Dermis blood vessel endothelial cell (primary cell): ENCODE measurements at places on chromosomes 4 and X. TPM values are rescaled to one million over a fixed set of nuclear protein-coding genes. Genes with fewer than 3 reads are reported as not detected.

DNA sequence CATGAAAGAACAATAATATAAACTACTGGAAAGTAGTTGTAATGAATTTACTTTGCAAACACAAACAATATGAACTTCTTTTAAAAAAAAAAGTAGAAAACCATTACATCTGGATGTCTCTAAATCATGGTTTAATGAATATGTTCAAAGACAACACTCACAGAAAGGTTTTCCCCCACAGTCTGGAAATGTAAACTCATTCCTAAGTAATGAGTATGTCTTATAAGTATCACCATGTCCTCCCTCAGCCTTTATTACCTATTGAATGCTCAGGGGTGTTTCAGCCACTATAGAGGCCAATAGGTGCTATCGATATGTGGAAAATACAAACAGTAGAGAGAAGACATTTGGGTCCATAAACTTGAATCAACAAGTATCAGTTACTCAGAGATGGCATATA, 186.7 kb downstream of the PALLD start:
- no peak for DNase-seq

DNA sequence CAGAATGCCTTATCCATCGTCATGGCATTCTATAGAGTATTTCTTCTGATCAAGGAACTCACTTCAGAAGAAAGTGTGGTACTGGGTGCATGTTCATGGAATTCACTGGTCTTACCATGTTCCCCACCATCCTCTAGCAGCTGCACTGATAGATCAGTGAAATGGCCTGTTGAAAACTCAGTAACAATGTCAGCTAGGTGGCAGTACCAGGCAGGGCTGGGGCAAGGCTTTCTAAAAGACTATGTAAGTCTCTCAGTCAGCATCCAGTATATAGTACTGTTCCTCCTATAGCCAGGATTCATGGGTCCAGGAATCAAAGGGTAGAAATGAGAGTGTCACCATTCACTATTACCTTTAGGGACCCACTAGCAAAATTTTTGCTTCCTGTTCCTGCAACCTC, 15.8 kb upstream of the LDB2 start:
- DNase-seq = peak; percentile 67

- DNase-seq = peak; percentile 74
Observed at GRCh38 chr4:1356181-1356998, 9.4 kb downstream of the UVSSA start.

- no peak for DNase-seq
Observed at GRCh38 chr4:3407930-3408792, 33.6 kb upstream of the HGFAC start.

- no peak for DNase-seq
Observed at GRCh38 chr4:162360369-162361149, 196.8 kb upstream of the FSTL5 start.

GRCh38 chr4:91838181-91838861, 465.4 kb upstream of the GRID2 start:
- DNase-seq = no peak

DNA sequence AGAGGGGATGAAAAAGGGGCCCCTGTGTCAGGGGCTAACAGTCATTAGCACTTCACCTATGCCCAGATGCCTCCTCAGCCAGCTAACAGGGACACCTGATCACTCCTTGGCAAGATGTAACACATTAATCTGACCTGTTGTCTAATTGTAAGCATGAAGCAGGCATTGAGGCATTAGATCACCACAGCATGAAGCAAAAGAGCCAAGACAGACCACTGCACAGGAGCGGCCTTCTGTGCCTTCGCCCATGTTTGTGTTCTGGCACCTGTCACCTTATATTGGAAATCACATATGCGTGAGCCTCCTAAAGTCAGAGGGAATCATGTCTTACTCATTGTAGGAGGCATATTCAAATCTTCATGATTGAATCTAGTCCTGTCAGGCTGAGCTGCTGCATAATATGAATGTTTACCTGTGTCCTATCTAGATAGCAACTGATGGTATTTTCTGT, 48.4 kb downstream of the PTTG2 start:
- DNase-seq = no peak

- DNase-seq = peak; percentile 40
Observed at GRCh38 chrX:12975991-12976558, 1.2 kb downstream of the TMSB4X start.

- no peak for DNase-seq
Observed at GRCh38 chr4:141575884-141576283, 60.5 kb upstream of the IL15 start.

- no peak for DNase-seq
Observed at GRCh38 chrX:98795636-98796035, 1614.4 kb downstream of the PCDH19 start.

DNA sequence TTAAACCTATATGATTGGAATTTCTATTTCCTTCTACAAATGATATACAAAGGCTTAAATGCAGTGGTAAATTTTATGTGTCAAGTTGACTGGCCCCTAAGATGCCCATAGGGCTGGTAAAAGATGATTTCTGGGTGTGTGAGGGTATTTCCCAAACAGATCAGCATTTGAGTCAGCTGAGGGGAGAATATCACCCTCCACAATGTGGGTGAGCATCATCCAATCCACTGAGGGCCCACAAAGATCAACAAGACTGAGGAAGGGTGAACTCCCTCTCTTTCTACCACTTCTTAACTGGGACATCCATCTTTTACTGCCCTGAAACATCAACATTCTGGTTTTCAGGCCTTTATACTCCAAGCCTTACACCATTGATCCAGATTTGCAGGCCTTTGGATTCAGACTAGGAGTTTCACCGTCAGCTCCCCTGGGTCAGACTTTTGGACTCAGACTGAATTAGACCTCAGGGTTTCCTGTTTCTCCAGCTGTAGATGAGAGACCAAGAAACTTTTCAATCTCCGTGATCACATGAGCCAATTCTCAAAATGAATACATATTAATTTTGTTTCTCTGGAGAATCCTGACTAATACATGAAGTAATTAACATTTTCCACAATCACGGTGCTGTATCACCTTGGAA, 1020.7 kb upstream of the SLIT2 start:
- no peak for DNase-seq

- DNase-seq = no peak
Observed at GRCh38 chr4:47427935-47428334, 35.6 kb downstream of the COMMD8 start.

DNA sequence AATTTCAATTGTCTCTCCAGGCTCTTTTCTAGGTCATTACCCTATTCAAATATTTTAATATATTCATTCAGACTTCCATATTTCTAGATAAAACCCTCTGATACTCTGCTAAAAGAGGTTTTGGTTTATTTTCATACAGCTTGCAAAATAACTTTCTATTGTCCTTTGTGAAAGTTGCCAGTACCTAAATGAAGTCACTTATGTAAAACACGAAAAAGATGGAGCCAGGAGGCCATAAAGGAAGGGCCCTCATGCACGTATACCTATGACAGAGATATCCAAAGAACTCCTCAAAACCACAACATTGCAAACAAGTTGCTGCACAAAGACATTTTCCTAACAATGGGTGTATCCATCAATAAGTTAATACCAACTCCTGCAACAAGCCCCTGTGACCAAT, 25.7 kb upstream of the ELOVL6 start:
- DNase-seq = no peak

DNA sequence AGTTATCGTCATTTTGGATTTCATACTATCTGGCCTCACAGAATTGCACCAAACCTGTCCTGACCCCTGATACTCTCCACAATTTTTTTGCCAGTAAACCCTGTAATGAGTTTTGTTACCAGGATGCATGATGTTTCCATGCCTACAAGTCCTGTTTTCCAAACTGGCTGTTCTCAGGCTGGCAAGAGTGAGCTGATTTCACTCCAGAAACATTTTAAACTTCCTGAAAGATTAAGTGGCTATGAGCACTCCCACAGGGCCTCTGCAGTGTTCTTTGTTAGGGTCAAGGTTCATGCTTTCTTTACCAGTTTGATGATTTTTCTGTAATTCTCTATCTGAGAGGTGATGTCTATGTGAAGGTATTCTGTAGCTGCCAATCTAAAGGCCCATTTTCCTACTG, 31.7 kb upstream of the PDLIM3 start:
- peak; percentile 95 for DNase-seq

GRCh38 chrX:96682516-96682915, 2.1 kb upstream of the DIAPH2 start:
- DNase-seq = no peak

GRCh38 chr4:151429957-151430570, 21.1 kb downstream of the FHIP1A start:
- DNase-seq = no peak

- peak; percentile 79 for DNase-seq
Observed at GRCh38 chr4:155953151-155954117, at the start of gene CTSO. Gene CTSO (minus strand): TSS chr4:155953866. CDS start chr4:155953847, 19 bp downstream.

DNA sequence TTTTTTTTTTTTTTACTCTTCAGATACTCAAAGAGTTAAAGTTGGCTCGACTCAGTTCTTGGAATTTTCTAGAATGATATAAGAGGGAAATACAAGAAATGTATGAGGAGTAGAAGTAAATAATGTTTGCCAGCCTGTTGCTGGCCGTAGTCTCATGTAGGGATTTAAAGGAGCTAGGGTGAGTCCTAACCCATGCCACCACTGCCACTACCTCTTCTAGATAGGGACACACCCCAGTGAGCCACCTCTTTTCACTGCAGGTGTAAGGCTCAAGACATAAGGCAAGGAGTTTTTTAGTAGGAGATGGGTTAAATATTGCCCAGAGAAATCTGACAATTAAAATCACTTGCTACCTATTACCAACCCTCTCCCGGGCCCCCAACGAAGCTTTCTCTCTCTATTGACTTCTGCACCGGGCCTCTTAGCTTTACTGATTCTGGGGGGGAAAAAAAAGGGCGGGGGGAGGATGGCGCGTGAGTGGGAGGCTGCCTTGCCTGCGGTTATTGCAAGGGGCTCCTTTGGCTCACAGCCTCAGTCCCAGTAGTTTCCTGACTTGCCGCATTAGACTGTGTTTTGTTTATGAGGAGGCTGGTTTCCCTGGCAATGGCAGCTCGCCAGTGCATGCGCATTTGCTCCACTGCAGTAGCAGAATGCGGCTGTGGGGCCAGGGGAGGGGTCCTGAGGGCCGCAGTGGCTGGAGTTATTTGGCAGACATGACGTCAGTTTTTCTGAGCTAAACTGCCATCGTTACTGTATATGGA, 3.0 kb downstream of the LINC00632 start:
- no peak for DNase-seq

- no peak for DNase-seq
Observed at GRCh38 chr4:151895671-151896070, 134.9 kb upstream of the GATB start.

GRCh38 chrX:69741721-69742120, 125.8 kb downstream of the EDA start:
- DNase-seq = no peak

- no peak for DNase-seq
Observed at GRCh38 chr4:143282211-143282707, 54.4 kb upstream of the GAB1 start.

DNA sequence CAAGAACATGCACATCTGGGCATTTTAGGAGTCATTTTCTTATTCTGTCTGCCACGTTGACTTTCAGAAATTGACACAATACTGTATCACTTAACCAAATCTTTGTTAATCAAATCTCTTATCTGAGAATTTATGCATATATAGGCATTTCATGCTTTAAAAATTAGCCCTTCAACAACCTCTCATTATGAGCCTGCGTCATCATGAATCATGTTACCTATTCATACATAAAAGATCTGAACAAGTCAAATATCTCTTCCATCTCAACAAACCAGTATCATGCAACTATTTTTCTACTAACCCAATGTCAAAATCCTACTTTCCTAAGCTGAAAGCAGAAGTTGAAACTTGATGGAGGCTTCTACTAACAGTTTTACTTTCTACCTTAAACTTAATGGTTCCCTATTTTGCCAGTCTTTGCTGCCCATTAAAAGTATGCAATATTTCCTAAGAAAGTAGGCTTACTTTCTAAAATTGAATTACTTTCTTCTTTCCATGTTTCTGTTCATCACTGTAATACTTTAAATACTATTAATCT, 1.8 kb downstream of the ADAM29 start:
- no peak for DNase-seq

DNA sequence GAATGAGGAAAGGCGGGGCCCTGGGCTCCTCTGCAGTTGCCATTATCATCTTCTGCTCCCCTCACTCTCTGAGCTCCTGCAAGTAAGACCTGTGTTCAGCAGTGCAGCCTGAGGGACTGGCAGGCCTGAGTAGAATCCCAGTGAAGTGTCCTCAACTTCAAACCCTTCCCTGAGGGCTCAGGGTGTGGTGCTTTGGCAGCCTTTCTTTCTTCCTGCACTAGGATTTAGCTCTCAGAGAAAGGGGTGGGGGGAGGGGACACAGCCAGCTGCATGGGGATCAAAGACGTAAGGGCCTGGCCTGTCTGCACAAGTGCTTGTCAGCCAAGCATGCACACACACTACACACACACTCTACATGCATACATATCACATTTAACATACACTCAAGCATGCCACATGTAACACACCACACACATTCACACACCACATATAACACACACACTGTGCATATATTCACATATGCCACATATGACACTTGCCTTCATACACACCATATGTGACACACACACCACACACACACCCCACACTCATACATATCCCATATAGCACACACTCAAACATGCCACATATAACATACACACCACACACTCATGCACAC, 223.4 kb upstream of the RPL34 start:
- DNase-seq = no peak

DNA sequence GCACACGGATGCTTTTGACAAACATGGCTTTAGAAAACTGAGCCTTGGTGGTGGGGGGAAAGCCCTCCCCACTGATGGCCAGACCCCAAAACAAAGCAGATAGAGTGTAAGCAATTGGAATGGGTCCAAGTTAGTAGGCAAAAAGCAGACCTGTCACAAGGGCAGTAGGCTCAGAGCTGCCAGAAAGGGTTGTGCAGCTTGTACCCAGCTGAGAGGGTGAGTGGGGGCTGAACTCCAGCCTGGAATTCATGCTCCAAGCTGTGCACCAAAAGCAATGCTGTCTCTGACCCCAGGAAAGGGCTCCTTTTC, 101.1 kb upstream of the TEX13D start:
- DNase-seq = no peak

DNA sequence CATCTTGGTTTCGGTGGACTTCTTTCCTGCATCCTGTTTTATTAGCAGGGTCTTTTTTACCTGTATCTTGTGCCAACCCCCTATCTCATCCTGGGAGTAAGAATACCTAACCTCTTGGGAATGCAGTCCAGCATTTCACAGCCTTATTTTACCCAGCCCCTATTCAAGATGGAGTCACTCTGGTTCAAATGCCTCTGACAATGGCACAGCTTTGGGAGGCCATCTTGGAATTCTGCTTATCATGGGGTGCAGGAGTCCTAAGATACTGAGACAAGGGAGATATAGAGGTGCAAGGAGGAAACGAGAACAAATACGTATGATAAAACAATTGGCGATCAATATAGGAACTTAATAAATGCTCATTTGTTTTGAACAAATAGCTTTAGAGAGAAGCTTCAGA, 1682.2 kb upstream of the AGA start:
- DNase-seq = no peak

- DNase-seq = peak; percentile 81
Observed at GRCh38 chrX:12950851-12951594, 23.9 kb upstream of the TMSB4X start.

The EPHA5 gene
- total RNA-seq = not detected in 2 replicates

The NAA11 gene
- total RNA-seq = not detected in 2 replicates

The GPR173 gene
- 1.7 and 2.5 TPM in 2 replicates for total RNA-seq

The ZCCHC18 gene
- 1.1 and 1.4 TPM in 2 replicates for total RNA-seq

The NIPAL1 gene
- total RNA-seq = 0.47 and 0.68 TPM in 2 replicates

The FHDC1 gene
- total RNA-seq = 0.42 and 0.68 TPM in 2 replicates

The ARHGEF38 gene
- under 0.01 and 0.05 TPM in 2 replicates for total RNA-seq

The RAB28 gene
- 11.8 and 15.1 TPM in 2 replicates for total RNA-seq

The XAGE1A gene
- total RNA-seq = not detected in 2 replicates

The ELMOD2 gene
- 26.6 and 35.1 TPM in 2 replicates for total RNA-seq

The PFKFB1 gene
- total RNA-seq = 0.05 TPM in 1 of 2 replicates, not detected in the other

The CSAG3 gene
- not detected in 2 replicates for total RNA-seq

The KIF4A gene
- 7.7 and 29.6 TPM in 2 replicates for total RNA-seq

The HSFX4 gene
- total RNA-seq = not detected in 2 replicates

The FGFBP2 gene
- total RNA-seq = not detected in 2 replicates

The SMIM20 gene
- total RNA-seq = 14.0 and 14.5 TPM in 2 replicates
